ENCODE measurements at places on chromosomes 3 and 15. TPM values are rescaled to one million over a fixed set of nuclear protein-coding genes. Genes with fewer than 3 reads are reported as not detected.

The SLC35G2 gene
- total RNA-seq = 10.1 TPM

The C3orf80 gene
- total RNA-seq = 13.7 TPM

The SCAANT1 gene
- not detected for total RNA-seq

The WDR93 gene
- not detected for total RNA-seq

The P2RY13 gene
- not detected for total RNA-seq

The MORC1 gene
- total RNA-seq = not detected

The CLDN1 gene
- 35.6 TPM for total RNA-seq

The GPR62 gene
- not detected for total RNA-seq

The IL17RD gene
- total RNA-seq = 8.7 TPM

The CHDH gene
- total RNA-seq = 0.22 TPM

The HYAL1 gene
- 0.27 TPM for total RNA-seq

The NCK1 gene
- total RNA-seq = 48.6 TPM

The ERICH6 gene
- 0.09 TPM for total RNA-seq
